Hepatocyte (in vitro differentiated cells): ENCODE measurements at places on chromosomes 16 and 17.

- H3K4me1 ChIP-seq: no peaks in the 10 kb centered on the region
- no peaks in the 10 kb centered on the region for H3K27me3 ChIP-seq
- DNase-seq: no peak
- no peak overlapping the region for H3K27ac ChIP-seq
Measured at GRCh38 chr17:42872251-42872965, 21.4 kb downstream of the AOC3 start.

- no peak overlapping the region for H3K4me3 ChIP-seq
- H3K27ac ChIP-seq: no peak overlapping the region
- peaks cover 7% of the 10 kb centered on the region for H3K4me1 ChIP-seq
- H3K27me3 ChIP-seq: no peaks in the 10 kb centered on the region
- H3K36me3 ChIP-seq: no peaks in the 10 kb centered on the region
Measured at GRCh38 chr16:51407199-51407598, 256.1 kb upstream of the SALL1 start.

DNA sequence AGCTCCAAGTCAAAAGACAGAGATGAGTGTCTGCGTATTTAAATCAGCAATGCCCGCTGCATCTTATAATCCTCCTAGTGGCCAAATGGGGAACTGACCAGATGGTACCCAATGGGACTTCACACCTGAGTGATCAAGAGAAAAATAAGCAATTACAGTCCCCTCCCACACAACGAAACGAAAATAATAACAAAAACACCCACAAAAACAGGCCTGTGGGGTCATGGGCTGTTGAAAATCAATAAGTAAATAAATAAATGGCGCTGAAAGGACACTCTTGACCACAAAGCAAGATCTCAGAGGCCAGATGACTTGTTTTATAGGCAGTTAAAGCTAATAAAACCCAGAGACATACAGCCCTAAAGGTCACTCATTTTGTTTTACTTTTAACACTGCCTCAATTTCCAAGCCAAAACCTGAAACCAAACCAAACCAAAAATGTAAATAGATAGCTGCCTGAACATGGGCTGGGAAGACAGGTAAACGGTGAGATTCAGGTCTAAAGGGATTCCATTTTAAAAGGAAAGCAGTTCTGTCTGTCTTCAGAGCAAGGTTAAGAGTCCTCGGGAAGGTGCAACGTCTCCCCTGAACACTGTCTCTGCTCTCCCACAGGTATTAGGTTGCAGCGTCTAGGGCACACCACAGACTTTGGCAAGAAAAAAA is 1.3 kb downstream of the ZNF821 start:
- H3K27me3 ChIP-seq: no peaks in the 10 kb centered on the region
- DNase-seq: peak; percentile 89
- H3K4me3 ChIP-seq: peak overlapping the region; percentile 99
- H3K27ac ChIP-seq: peak overlapping the region; percentile 100

DNA sequence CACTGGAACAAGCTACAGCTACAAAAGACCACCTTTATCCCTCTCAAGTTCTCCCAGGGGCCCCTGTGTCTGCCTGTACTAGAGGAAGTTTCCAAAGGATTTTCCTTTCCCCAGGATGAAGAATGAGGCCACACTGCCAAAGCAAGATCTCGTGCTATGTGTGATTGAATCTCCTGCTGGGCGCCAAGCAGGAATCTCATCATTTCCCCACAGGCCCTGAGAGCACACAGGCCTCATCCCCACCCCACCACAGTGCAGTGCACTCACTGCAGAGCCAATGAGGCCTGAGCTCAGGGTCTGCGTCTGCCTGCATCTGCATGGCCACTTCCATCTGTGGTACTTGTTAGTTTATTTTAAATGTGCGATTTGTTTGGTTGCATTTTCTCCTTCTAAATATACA is 387.4 kb upstream of the ASIC2 start:
- no peak overlapping the region for H3K27ac ChIP-seq
- H3K27me3 ChIP-seq: no peaks in the 10 kb centered on the region
- no peak for DNase-seq

- H3K27ac ChIP-seq: no peak overlapping the region
- H3K4me3 ChIP-seq: no peak overlapping the region
- H3K27me3 ChIP-seq: peaks cover 19% of the 10 kb centered on the region
- no peaks in the 10 kb centered on the region for H3K36me3 ChIP-seq
- no peaks in the 10 kb centered on the region for H3K4me1 ChIP-seq
- peak; percentile 3 for DNase-seq
Measured at GRCh38 chr17:39231091-39231561, 5.4 kb upstream of the STAC2 start.

DNA sequence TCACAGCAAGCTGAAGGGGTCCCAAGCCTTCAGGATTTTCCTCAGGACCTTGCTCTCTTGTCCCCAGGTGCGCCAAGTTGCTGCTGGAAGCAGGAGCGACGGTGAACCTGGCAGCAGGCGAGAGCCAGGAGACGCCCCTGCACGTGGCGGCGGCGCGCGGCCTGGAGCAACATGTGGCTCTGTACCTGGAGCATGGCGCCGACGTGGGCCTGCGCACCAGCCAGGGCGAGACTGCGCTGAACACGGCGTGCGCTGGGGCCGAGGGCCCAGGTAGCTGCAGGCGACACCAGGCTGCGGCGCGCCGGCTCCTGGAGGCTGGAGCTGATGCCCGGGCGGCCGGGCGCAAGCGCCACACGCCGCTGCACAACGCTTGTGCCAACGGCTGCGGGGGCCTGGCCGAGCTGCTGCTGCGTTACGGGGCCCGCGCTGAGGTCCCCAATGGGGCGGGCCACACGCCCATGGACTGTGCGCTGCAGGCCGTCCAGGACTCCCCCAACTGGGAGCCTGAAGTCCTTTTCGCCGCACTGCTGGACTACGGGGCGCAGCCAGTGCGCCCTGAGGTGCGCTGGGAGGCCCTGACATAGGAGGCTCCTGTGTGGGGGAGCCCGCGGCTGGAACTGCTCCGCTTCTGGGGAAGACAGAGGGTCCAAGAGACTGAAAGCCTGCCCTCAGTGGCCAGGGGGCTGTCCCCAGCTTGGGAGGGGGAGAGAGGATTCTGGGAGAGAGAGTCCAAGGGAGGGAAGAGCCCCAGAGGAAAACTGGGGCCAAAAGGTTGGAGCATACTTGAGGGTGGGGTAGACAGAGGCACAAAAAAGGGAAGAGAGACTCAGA is 6.4 kb downstream of the ASB16 start:
- no peaks in the 10 kb centered on the region for H3K27me3 ChIP-seq

DNA sequence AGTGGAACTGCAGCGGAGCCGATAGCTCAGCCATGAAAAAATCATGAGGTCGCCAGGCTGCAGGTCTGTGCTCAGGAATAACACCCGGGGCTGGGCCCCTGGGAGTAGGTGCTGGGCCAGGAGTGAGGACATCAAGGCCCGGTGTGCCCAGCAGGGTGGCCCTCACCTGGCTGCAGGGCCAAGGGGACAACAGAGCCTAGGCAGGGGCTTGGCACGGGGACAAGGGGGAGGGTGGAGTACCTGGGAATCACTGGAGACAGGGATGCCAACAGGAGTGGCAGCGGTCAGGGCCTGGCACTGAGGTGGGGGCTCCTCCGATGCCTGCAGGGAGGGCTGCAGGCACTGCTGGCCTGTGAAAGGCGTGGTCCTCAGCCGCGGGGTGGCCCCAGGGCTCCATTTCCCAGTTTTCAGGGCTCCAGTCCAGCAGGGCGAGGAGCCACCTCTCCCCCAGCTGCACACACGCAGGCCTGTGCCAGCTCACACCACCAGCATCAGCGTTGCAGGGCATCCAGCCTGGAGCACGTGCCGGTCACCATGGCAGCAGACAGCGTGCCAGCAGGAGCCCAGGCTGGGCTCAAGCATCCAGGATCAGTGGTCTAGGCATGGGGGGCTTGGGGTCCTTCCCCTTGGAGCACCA is 4.7 kb upstream of the FSCN2 start:
- DNase-seq: no peak
- peaks cover 4% of the 10 kb centered on the region for H3K27me3 ChIP-seq
- no peak overlapping the region for H3K27ac ChIP-seq
- H3K36me3 ChIP-seq: no peaks in the 10 kb centered on the region
- H3K4me3 ChIP-seq: no peak overlapping the region

- no peaks in the 10 kb centered on the region for H3K27me3 ChIP-seq
- no peaks in the 10 kb centered on the region for H3K36me3 ChIP-seq
- peak; percentile 21 for DNase-seq
- peaks cover 5% of the 10 kb centered on the region for H3K4me1 ChIP-seq
Measured at GRCh38 chr17:37147301-37147812, 198.6 kb downstream of the AATF start.

GRCh38 chr17:13346996-13347762 is 254.6 kb downstream of the HS3ST3A1 start:
- H3K27ac ChIP-seq: peak overlapping the region; percentile 59
- no peak overlapping the region for H3K4me3 ChIP-seq
- no peaks in the 10 kb centered on the region for H3K36me3 ChIP-seq
- H3K4me1 ChIP-seq: peaks cover 8% of the 10 kb centered on the region
- DNase-seq: peak; percentile 68
- no peaks in the 10 kb centered on the region for H3K27me3 ChIP-seq

GRCh38 chr16:85556456-85557082 is 56.6 kb upstream of the GSE1 start:
- peaks cover 41% of the 10 kb centered on the region for H3K4me1 ChIP-seq
- DNase-seq: peak; percentile 64
- H3K4me3 ChIP-seq: peak overlapping the region; percentile 90
- H3K27ac ChIP-seq: peak overlapping the region; percentile 87

- no peak for DNase-seq
- H3K4me3 ChIP-seq: no peak overlapping the region
- H3K27me3 ChIP-seq: peaks cover 11% of the 10 kb centered on the region
- H3K36me3 ChIP-seq: no peaks in the 10 kb centered on the region
Measured at GRCh38 chr17:52148969-52149351, 9.6 kb downstream of the CA10 start.

GRCh38 chr17:57273490-57273889 is 17.2 kb downstream of the MSI2 start:
- peaks cover 30% of the 10 kb centered on the region for H3K4me1 ChIP-seq
- no peaks in the 10 kb centered on the region for H3K36me3 ChIP-seq
- H3K4me3 ChIP-seq: no peak overlapping the region
- no peak overlapping the region for H3K27ac ChIP-seq

- no peaks in the 10 kb centered on the region for H3K36me3 ChIP-seq
- peak; percentile 28 for DNase-seq
- no peak overlapping the region for H3K4me3 ChIP-seq
- peaks cover 31% of the 10 kb centered on the region for H3K4me1 ChIP-seq
- no peaks in the 10 kb centered on the region for H3K27me3 ChIP-seq
- H3K27ac ChIP-seq: peak overlapping the region; percentile 93
Measured at GRCh38 chr16:14635395-14636165, 2.8 kb downstream of the BFAR start.

DNA sequence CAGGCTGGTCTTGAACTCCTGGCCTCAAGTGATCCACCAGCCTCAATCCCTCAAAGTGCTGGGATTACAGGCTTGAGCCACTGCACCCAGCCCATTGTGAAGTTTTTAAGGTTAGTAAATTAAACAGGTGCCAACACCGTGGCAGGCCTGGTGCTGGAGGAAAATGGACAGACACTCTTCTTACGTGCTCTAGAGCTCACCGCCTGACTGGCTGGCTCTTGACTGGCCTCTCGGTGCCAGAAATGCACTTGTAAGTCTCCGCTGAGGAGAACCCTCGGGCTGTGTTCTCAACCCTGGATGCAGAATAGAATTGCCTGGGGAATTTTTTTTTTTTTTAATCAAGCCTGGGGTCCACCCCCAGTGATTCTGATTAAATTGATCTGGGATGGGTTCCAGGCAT is 10.3 kb upstream of the HAS3 start:
- no peaks in the 10 kb centered on the region for H3K4me1 ChIP-seq
- H3K27ac ChIP-seq: no peak overlapping the region
- H3K4me3 ChIP-seq: no peak overlapping the region
- H3K27me3 ChIP-seq: no peaks in the 10 kb centered on the region

GRCh38 chr16:26983426-26983825 is 83.3 kb upstream of the C16orf82 start:
- DNase-seq: no peak
- H3K27me3 ChIP-seq: no peaks in the 10 kb centered on the region
- H3K4me3 ChIP-seq: no peak overlapping the region
- H3K36me3 ChIP-seq: no peaks in the 10 kb centered on the region

DNA sequence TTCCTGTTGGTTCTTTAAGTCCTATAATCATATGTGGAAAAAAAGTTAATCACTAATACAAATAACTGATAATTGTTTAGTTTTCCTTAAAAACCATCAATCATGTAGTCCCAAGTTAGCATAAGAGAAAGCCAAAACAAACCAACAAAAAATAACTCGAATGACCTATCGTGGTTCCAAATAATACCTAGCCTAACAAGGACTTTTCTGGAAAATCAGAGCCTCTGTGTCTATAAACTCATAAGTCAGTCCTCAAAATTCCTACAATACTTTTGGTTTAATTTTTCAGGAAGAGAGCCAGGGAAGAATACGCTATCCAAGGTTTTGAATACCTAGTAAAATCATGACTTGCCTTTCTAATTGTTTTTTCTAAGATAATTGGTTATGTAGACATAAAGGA is 975.3 kb upstream of the SOX9 start:
- no peaks in the 10 kb centered on the region for H3K27me3 ChIP-seq
- H3K4me1 ChIP-seq: no peaks in the 10 kb centered on the region
- H3K4me3 ChIP-seq: no peak overlapping the region
- no peak overlapping the region for H3K27ac ChIP-seq
- DNase-seq: no peak
- H3K36me3 ChIP-seq: no peaks in the 10 kb centered on the region

GRCh38 chr16:78098087-78098486 is 1.4 kb upstream of the WWOX start:
- no peaks in the 10 kb centered on the region for H3K27me3 ChIP-seq
- H3K4me3 ChIP-seq: no peak overlapping the region
- H3K36me3 ChIP-seq: no peaks in the 10 kb centered on the region
- DNase-seq: no peak
- peaks cover 6% of the 10 kb centered on the region for H3K4me1 ChIP-seq

DNA sequence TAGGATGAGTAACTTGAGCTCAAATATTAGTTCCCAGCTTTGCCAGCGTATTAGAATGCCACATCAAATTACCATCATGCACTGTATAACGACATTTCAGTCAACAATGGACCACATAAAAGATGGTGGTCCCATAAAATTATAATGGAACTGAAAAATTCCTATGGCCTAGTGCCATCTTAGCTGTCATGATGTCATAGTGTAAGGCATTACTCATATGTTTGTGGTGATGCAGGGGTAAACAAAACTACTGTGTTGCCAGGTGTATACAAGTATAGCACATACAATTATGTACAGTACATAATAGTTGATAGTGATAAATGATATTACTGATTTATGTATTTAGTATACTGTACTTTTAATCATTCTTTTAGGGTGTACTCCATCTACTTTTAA is 54.4 kb upstream of the NETO2 start:
- no peaks in the 10 kb centered on the region for H3K4me1 ChIP-seq
- H3K27me3 ChIP-seq: no peaks in the 10 kb centered on the region
- no peak for DNase-seq
- no peak overlapping the region for H3K27ac ChIP-seq

GRCh38 chr17:65559461-65559803 is 2.0 kb downstream of the AXIN2 start:
- no peak for DNase-seq
- no peaks in the 10 kb centered on the region for H3K36me3 ChIP-seq
- H3K27me3 ChIP-seq: no peaks in the 10 kb centered on the region
- H3K4me3 ChIP-seq: peak overlapping the region; percentile 97
